Activated CD8-positive, alpha-beta memory T cell treated with anti-CD3 and anti-CD28 coated beads, Interleukin-2, amount 10 ng/mL, durations not matched to agents 7 days and 5 days (primary cell): ENCODE measurements at places on chromosomes 12 and 14. TPM values are rescaled to one million over a fixed set of nuclear protein-coding genes. Genes with fewer than 3 reads are reported as not detected.

CLEC12A gene
- total RNA-seq: 1.6 TPM

KRT78 gene
- total RNA-seq: not detected

BCL2L14 gene
- 12.2 TPM for total RNA-seq

CBX5 gene
- 113 TPM for total RNA-seq

PCK2 gene
- total RNA-seq: 61.7 TPM

ENDOU gene
- not detected for total RNA-seq

- H3K4me1 ChIP-seq: peaks cover 60% of the 10 kb centered on the region
- H3K27ac ChIP-seq: peak overlapping the region; percentile 69
- no peaks in the 10 kb centered on the region for H3K27me3 ChIP-seq
- DNase-seq: no peak
Observed at GRCh38 chr12:104565606-104566243, 109.0 kb downstream of the CHST11 start.

DNA sequence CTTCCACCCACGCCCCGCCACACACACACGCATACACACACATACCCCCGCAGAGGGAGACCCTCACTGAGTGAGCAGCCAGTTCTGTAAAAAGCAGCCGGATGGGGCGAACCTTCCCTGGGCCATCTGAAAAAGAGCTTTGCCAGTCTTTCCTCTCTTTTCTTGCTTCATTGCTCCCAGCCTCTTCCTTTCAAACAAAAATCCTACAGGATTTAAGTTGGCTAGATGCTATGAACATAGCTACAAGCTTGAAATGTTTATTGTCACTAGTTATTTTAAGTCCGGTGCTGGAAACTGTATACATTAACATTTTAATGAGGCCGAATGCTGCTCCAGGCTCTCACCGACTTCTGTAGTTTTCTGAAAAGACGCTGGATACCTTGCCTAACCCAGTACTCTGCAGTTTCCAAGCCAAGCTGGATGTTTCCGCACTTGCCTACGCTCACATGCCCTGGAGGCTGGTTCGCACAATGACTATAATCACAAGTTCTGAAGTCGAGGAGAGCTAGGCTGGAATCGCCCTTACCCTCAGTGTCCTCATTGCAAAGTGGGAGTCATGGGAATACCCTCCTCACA lies 39.2 kb downstream of the LTBP2 start:
- DNase-seq: no peak
- no peaks in the 10 kb centered on the region for H3K36me3 ChIP-seq
- H3K4me1 ChIP-seq: peaks cover 42% of the 10 kb centered on the region
- H3K27ac ChIP-seq: no peak overlapping the region

DNA sequence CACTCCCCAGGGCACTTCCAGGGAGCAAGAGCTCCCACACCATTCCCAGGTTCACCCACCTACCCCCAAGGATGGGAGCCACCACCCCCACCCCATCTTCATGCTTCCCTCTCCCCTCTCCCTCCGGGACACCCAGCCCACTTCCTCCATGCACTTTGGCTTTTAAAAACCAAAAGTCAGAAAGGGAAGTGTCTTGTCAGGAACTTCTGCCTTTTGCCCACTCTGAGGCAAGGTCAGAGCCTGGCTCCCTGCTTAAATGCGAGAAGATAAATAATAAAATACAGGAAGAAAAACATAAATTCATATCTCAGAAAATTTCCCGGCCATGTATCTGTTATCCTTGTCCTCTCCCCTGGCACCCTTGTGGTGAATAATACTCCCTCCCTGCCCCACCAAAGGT lies 81.6 kb downstream of the PTGER2 start:
- peaks cover 25% of the 10 kb centered on the region for H3K4me1 ChIP-seq
- no peak overlapping the region for H3K27ac ChIP-seq
- H3K4me3 ChIP-seq: no peak overlapping the region
- no peak for DNase-seq

DNA sequence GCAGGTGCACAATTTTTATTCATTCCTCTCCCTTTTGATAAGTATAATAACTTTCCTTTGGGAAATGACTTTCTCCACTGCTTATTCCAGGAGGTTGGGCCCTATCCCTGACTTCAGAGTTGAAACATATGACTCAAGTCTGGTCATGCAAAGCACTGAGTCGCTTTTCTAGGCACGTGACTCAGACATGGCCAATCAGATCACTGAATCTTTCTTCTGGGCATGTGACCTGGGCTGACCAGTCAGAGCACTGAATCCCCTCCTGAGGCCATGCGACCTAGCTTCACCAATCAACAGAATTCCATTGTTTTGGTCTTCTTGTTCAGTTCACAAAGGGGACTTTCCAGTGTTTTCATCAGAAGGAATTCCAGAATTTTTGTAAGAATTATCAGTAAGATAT lies 377.1 kb upstream of the KITLG start:
- peaks cover 7% of the 10 kb centered on the region for H3K27me3 ChIP-seq
- H3K36me3 ChIP-seq: no peaks in the 10 kb centered on the region
- H3K4me3 ChIP-seq: no peak overlapping the region
- H3K27ac ChIP-seq: no peak overlapping the region
- H3K4me1 ChIP-seq: no peaks in the 10 kb centered on the region
- DNase-seq: no peak

- H3K4me1 ChIP-seq: peaks cover 16% of the 10 kb centered on the region
- no peak overlapping the region for H3K4me3 ChIP-seq
- DNase-seq: no peak
- no peak overlapping the region for H3K27ac ChIP-seq
Observed at GRCh38 chr12:123531091-123531490, 2.4 kb downstream of the RILPL1 start.

DNA sequence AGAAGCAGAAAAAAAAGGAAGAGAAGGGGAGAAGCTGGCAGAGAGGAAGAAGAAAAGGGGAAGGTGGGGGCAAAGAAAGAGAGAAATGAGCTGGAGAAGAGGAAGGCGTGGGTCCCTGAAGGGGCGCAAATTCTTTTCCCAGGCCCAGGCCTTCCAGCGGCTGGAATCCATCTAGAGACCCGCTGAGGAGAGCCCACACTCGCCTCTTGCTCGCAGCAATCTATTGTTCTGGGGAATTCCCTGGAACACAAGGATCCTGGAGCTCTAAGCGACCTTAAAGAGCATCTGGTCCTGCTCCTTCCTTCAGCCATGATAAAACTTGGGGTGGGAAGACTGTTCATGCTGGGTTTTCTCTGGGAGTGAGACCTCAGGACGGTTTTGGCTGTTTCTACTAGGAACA lies 41.2 kb upstream of the FKBP4 start:
- no peaks in the 10 kb centered on the region for H3K36me3 ChIP-seq
- H3K4me1 ChIP-seq: no peaks in the 10 kb centered on the region
- H3K27me3 ChIP-seq: peaks cover 39% of the 10 kb centered on the region

DNA sequence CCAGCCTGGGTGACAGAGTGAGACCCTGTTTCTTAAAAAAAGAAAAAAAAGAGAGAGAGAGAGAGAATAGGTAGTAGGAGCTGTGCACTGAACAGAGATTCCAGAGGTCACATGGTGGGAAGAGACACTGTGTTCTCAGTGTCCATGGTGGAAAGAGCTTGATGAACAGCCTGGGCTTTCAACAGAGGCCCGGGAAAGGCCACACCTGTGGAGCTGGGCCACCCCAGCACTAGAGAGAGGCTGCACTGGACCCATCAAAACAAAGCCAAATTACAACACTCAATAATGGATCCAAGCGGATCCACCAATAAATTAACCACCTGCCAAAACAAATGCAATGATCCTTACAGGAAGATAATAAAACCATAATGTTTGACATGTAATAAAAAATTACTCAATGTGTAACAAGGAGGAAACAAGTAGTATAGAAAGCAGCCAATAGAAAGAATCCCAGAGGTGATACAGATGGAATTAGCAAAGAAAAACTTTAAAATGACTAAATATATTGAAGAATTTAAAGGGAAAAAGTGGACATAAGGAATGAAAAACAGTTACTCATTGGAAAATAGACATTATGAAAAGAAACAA lies 44.8 kb upstream of the BCL2L14 start:
- DNase-seq: no peak
- no peak overlapping the region for H3K27ac ChIP-seq
- H3K4me3 ChIP-seq: no peak overlapping the region
- peaks cover 17% of the 10 kb centered on the region for H3K4me1 ChIP-seq

DNA sequence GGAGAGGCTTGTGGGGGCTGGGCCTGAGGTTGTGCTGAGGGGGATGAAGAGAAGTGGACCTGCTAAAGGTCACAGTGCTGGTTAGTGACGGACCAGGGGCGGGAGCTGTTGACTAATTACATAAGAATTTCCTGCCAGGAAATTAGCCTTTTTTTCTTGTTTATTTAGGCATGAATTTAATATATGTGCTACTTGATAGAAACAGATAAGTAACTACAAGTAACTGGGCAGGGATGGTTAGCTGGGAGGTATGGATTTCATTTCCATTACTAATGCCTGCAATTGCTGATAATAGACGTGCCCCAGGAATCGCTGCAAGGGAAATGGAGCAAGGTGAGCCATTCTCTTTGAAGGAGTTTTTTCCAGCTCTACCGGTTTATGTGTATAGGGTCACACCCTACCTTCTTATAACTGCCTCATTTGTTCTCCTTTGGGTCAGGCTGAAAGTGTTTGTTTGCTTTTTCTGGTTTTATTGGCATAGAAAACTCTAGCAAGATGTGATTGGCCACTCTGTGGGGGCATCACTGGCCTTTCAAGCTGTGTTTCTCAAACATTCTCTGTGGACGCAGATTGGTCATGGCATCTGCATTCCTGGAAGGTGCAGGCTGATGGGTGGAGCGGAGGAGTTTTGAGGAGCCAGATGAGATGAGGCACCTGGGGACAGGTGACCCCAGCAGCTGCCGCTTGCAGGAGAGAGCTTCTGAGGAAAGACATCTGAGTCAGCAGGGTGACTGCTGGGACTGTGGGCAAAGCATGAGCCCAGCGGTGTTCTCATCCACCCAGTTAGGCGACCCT lies 19.0 kb upstream of the GPRC5A start:
- no peaks in the 10 kb centered on the region for H3K4me1 ChIP-seq
- no peak overlapping the region for H3K4me3 ChIP-seq
- H3K27me3 ChIP-seq: peaks cover 3% of the 10 kb centered on the region
- DNase-seq: no peak
- no peaks in the 10 kb centered on the region for H3K36me3 ChIP-seq

DNA sequence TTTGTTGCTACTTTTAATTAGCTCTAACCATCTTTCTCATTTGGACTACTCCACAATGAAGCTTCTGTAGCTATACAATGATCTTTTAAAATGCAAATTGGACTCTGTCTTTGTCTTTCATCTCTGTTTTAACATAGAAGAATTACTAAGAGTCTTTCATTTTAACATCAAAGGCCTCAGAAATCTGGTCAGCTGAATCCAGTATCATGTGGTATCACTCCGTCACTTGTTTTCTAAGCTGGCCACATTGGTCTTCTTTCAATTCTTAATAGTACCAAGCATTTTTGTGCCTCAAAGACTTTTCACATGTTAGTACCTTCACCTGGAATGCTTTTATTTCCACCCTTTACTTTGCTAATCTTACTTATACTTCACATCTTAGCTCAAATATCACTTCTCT lies 95.5 kb upstream of the SLC16A7 start:
- H3K36me3 ChIP-seq: no peaks in the 10 kb centered on the region
- no peak overlapping the region for H3K27ac ChIP-seq
- H3K4me3 ChIP-seq: no peak overlapping the region
- peaks cover 9% of the 10 kb centered on the region for H3K4me1 ChIP-seq

- no peak overlapping the region for H3K4me3 ChIP-seq
- no peaks in the 10 kb centered on the region for H3K27me3 ChIP-seq
- peaks cover 67% of the 10 kb centered on the region for H3K36me3 ChIP-seq
- peak overlapping the region; percentile 2 for H3K27ac ChIP-seq
- peak; percentile 78 for DNase-seq
Observed at GRCh38 chr12:6563448-6564050, 4.5 kb downstream of the NOP2 start.

- peaks cover 29% of the 10 kb centered on the region for H3K36me3 ChIP-seq
- no peak overlapping the region for H3K4me3 ChIP-seq
- H3K27ac ChIP-seq: no peak overlapping the region
- DNase-seq: no peak
- H3K27me3 ChIP-seq: no peaks in the 10 kb centered on the region
Observed at GRCh38 chr14:64098120-64098519, 196.1 kb downstream of the ESR2 start.

DNA sequence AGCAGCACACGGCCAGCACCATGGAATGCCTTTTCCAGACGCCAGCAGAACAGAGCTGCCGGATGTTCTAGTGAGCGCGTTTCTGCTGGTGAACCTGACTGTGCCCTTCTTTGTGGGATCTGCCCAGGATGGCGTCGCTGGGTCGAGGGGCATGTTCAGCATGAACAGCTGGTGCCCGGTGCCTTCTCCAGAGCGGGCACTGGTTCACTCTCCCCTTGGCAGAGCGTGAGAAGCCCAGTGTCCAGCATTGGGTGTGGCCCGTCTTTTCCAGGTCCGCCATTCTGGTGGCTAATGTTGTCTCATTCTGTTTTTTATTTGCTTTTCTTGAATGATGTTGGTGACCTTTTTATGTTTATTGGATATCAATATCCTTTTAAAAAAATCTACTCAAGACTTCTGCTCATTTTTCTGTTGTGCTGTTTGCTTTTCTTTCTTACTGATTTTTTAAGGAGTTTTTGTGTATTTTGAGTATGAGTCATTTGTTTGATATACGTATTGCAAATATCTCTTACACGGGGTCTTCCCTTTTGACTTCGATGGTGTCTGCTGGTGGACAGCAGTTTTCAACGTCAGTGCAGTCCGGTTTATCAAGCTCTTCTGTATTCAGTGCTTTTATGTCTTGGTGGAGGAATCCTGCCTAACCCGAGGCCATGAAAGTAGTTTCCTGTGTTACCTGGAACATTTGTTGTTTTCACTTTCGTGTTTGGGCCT lies 74.3 kb downstream of the ADGRD1 start:
- no peaks in the 10 kb centered on the region for H3K36me3 ChIP-seq
- no peaks in the 10 kb centered on the region for H3K27me3 ChIP-seq
- no peaks in the 10 kb centered on the region for H3K4me1 ChIP-seq
- H3K4me3 ChIP-seq: no peak overlapping the region
- no peak overlapping the region for H3K27ac ChIP-seq
- no peak for DNase-seq

DNA sequence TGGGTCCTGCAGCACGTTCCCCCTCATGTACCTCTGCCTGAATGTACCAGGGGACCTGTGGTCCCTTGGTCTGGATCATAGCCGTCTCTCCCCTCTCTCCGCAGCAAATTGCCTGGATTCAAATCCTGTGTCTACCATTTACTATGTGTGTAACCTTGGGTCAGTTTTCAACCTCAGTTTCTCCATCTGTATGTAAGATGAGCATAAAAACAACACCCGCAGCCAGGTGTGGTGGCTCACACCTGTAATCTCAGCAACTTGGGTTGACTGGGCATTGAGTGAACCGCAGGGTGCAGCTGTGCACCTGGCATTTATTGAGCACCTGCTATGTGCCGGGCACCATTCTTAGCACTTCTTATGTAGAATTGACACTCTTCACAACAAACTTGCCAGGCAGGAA lies 14.1 kb downstream of the CYP46A1 start:
- H3K4me3 ChIP-seq: no peak overlapping the region
- H3K36me3 ChIP-seq: peaks cover 5% of the 10 kb centered on the region
- H3K27ac ChIP-seq: no peak overlapping the region
- DNase-seq: no peak

GRCh38 chr14:88130057-88130432 lies 125.1 kb downstream of the GPR65 start:
- no peak overlapping the region for H3K4me3 ChIP-seq
- no peak for DNase-seq
- H3K36me3 ChIP-seq: no peaks in the 10 kb centered on the region
- H3K4me1 ChIP-seq: peaks cover 11% of the 10 kb centered on the region
